ENCODE measurements at places on chromosomes 4 and X.
A peak's percentile ranks its signal among the peaks of the same experiment; 100 is the strongest.

DNA sequence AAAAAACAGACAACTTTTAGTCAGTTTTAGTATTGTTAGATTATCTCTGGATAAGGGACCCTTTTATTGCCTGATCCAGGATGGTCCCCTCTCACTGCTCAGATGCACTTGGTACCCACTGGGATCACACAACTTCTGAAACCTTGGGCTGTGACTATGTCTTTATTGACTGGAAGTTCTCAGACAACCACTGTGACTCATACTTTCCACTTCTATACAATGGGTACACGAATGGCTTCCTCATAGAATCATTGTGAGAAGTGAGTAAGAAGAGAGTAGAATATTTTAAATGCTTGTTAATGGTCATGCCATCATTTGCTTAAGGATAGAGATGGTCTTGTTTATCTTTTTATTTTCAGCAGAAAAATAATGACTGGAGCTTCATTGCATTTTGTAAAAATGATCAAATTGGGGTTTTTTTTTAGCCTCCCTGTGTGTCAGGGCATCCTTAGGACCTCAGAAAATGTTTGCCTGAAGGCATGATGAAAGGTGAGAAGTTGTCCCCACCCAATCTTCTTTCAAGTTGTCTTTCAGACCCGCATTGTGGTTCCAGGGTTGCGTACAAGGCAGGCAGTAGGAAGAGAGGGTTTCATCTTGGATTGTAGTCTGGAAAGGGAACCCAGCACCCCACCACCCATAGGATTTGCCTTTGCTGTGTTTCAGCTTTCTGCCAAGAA lies 115.1 kb downstream of the CPEB2 start:
- DNase-seq: no peak

GRCh38 chrX:10577853-10578252 lies 42.5 kb downstream of the MID1 start:
- DNase-seq: no peak

DNA sequence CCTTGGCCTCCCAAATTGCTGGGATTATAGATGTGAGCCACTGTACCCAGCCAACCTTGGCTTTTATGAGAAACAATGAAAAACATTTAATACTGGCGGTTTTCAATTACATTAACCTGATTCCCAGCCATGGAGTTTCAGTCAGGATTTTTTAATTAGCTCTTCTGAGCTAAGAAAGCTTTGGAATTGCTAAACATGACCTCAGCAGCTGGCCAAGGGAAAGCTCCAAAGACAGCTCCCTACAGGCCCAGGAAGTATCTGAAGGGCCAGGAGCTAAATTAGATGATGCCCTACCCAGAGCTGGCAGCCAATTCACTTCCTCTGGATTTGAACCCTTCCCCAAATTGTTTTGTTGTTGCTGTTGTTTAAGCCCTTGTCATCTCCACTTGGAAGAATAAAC lies 26.5 kb upstream of the FUNDC1 start:
- no peak for DNase-seq

DNA sequence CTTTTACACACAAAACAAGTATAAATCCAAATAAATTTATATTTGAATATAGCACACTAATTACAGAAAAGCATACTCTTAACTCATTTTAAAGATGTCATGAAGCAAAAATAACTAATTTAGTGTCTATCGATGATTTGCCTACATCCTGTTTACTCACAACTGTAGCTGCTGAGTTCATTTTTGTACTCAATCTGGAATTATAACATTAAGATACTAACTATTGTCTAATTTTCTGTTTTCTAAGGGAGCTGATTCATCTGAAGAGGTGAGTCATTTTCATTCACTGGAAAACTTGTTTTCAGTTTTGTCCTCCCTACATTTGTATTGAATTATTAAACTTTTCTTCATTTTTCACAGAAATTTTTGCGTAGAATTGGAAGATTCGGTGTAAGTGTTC lies 3.7 kb downstream of the STATH start:
- DNase-seq: no peak

- DNase-seq: peak; percentile 9
Observed at GRCh38 chrX:69503782-69504625, at the start of gene NALF2. TSS of gene NALF2 (plus strand) at chrX:69504326. CDS start at chrX:69505283, 957 bp downstream.

GRCh38 chr4:52617336-52618020 lies 41.6 kb downstream of the USP46 start:
- DNase-seq: no peak

- DNase-seq: no peak
Observed at GRCh38 chr4:948101-948935, 16.1 kb downstream of the TMEM175 start.

- no peak for DNase-seq
Observed at GRCh38 chrX:69125094-69125493, 40.2 kb downstream of the PJA1 start.

DNA sequence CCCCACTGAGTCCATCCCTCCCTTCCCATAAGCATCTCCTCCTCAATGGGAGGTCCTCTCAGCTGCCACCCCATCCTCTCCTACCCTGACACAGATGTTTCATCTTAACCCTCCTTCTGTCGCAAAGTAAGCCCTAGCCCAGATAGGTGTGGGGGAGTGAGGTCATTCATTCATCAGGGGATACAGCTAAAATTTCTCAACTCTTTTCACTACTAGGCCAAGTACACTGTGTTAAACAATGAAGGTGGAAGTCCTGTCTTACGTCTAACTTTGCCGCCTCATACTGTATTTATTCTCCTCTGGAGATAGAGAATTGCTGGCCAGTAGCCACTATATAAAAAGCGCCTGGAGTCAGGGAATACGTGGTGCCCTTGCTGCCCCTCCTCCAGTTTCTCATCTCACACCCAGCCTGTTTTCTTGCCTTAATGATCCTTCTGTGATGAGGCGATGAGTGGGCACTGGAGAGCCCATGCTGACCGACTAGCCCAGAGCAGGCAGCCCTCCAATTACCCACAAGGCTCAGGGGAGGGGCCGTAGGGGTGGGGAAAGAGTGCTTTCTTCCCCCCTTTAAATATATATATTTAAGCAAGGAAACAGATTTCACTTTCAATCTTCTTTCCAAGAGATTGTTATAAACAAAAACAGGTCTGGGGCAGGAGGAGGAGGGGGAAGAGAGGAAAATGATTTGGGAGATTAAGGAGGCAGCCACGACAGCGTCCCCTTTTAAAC lies 149.5 kb downstream of the PJA1 start:
- no peak for DNase-seq

- DNase-seq: no peak
Observed at GRCh38 chr4:55018521-55018920, 106.9 kb downstream of the KDR start.

- no peak for DNase-seq
Observed at GRCh38 chr4:189117426-189117825, 823.2 kb upstream of the FRG1 start.

- no peak for DNase-seq
Observed at GRCh38 chrX:133888984-133889383, 96.4 kb downstream of the GPC3 start.

GRCh38 chr4:145828802-145829485 lies 109.7 kb downstream of the ZNF827 start:
- DNase-seq: no peak

DNA sequence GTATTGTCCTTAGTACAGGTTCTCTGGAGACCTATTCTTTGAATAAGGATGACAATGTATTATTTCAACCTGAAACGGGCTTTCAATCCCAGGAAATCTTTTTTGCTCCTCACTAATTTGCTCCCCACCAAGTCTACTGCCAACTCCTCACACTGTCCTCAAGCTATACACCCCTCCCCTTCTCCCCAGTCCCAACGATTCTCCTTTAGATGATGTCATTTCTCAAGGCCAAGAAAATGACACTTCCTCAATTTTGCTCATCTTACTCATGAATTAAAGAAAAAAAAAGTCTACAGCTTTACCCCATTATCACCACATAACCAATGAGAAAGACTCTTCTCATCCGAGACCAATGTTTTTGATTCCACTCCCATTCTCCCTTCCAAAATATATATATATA lies 20.6 kb downstream of the AP1S2 start:
- DNase-seq: no peak

DNA sequence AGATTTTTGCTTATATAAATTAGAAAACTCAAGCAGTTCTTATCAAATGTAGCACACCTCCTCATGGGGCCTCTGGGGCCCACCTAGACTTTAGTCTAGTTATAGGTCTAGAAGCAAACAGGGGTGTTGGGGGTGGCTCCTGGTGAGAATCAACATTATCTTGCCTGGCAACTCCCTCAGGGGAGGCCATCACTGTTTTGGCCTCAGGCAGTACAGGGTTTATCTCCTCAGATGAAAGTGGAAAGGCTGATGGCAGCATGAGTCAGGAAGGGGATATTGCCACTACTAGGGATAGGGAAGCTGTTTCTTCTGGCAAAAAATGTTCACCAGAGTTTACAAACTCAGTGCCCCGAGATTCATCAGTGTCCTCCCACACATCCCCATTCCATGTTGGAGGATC lies 232.4 kb upstream of the BMP3 start:
- DNase-seq: no peak

DNA sequence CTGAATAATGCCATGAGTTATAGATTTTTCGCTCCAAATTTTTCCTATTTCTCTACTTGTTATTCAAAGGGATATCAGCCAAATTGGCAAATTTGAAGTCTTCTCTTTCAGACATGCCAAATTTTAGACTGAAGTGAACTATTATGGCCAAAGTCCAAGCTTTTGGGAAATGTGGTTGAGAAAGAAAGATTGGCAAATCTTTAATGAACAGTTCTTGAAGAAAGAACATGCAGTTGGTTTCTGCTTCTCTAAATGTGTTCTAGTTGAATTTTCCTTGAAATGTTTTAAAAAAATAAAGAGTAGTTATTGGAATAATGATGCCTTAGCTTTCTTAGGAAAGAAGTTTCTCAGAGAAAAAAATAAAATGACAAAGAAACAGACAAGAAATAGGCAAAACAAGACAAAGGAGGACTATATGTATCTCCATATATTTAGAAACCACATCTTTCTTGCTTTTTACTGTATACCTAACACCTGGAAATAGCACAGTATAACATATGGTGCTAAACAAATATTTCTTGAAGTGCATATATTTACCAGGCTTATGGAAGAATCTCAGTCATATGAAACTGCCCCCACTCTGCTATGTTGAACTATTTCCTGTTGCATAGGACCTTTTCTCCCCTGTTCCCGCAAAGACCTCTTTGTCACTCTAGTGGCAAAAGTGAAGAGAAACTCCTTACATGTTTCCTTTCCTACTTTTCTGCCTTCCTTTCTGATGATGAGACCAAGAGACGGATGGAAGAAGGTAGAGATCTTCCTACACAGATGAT lies 250.0 kb downstream of the ARHGAP24 start:
- DNase-seq: no peak

DNA sequence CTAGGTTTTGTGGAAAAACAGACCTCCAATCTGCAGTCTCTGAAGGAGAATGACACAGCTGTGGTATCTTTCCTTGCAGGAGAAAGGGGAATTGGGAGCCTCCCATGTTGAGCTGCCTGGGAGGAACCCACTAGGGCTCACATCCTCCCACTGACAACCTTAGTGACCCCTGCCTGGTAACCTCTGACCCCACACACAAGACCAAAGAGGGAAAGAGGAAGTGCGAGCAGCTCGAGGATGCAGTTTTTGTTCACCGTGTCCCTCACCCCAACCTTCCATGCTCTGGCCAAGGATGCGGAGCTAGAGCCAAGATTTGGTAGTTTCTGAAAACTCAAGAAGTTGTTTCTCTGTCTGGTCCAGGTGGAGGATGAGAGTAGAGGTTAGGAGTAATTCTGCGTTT lies 5.4 kb upstream of the ZXDA start:
- DNase-seq: no peak

DNA sequence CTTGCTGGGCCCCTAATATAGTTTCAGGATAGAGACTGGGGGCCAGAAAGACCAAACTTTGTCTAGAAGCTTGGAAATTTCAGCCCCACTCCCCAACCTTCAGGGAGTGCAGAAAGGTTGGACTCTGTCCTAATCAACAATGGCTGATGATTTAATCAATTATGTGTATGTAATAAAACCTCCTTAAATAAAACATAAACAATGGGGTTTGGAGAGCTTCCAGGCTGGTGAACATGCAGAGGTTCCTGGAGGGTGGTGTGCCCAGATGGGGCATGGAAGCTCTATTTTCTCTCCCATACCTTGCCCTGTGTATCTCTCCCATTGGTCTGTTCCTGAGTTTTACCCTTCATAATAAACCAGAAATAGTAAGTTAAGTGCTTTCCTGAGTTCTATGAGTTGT lies 174.2 kb downstream of the GC start:
- no peak for DNase-seq

DNA sequence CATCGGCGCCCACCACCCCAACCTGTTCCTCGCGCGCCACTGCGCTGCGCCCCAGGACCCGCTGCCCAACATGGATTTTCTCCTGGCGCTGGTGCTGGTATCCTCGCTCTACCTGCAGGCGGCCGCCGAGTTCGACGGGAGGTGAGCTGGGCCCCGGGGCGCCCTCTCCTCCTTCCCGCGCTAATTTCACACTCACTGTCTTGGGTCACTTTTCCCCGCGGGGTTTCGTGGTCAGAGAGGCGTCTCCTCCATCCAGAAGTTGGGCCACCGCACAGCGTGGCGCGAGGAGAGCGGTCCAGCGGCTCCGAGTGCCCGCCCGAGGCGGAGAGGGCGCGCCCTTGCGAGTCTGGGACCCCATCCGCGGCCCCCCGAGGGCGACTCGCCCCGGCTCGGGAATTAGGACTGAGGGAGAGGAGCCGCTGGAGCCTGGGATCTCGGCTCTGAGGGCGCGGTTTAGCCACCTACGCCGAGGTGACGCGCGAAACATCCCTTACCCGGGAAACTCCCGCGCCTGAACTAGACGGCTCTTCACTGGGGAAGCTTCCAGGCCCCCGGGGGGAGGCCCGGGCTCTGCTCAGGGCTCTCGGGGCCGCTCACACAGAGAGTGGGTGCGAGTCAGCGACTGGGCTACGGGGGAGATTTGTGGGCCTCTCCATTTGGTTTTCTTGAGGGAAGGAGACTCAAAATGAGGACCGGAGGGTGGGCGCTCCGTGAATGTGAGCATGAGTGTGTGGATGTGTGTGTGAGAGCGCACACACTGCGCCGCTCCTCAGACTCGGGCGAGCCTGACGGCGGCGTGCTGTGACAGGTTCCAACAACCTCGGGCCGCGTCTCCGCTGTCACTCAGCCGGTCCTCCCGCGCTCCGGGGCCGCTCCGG lies 551 bp downstream of the NPNT start:
- DNase-seq: no peak

DNA sequence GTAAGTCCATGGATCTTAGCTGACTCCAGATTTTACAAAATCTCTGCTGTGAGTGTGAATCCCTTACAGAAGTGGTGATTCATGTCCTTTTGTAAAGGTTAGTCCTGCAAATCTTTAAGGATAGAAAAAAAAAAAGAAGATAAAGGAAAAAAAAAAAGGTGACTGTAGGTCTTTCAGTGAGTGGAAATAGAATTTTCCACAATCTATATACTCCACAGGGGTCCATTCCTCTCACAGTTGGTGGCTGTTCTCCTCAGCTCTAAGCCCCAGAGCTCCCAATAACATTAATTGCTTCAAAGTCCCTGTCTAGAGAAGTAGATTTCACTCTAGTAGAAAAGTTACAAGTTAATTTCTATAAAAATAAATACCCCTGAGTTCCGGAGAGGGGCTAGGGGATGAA lies 189.1 kb downstream of the NDST4 start:
- DNase-seq: no peak

DNA sequence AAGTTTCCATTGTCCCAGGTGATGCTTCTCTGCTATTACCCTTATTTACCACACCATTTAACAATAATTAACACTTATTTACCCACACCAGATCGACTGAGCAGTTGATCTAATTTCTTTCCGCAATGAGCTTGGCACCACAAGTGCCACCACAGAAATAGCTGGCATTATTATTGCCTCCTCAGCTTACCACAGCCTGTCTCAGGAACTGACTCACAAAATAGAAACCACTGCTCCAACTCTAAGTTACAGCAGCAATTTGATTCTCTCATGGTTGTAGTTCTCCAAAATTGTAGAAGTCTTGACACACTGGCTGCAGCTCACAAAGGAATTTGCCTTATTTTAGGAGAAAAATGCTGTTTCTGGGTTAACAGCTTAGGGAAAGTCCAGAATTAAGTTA lies 22.5 kb downstream of the ZNF721 start:
- DNase-seq: no peak
